ENCODE measurements at places on chromosomes 3 and 15. TPM values are rescaled to one million over a fixed set of nuclear protein-coding genes. Genes with fewer than 3 reads are reported as not detected.

TASOR gene
- 53.4 TPM for total RNA-seq

DNA sequence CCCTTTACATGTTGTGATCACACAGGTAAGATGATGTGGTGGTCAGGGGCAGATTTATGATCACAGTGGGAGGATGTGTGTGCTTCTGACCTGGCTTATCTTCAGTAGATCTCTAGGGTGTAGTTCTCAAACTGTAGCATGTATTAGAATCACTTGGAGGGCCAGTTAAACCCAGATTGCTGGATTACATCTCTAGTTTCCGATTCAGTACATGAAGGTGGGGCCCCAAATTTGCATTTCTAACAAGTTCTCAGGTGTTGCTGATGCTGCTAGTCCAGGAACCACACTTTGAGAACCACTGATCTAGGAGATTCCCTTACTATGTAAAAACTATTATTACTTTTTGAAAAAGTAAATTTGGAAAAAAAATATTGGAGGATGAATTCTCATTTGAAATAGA lies 199.3 kb upstream of the GOLIM4 start:
- no peak for DNase-seq
- no peak overlapping the region for H3K27ac ChIP-seq
- H3K36me3 ChIP-seq = no peaks in the 10 kb centered on the region
- H3K4me3 ChIP-seq = no peak overlapping the region
- no peaks in the 10 kb centered on the region for H3K4me1 ChIP-seq

CFAP92 gene
- total RNA-seq = not detected

RHCG gene
- total RNA-seq = 0.43 TPM

GRCh38 chr15:86540840-86541467 lies 461.3 kb downstream of the AGBL1 start:
- no peak for DNase-seq
- no peaks in the 10 kb centered on the region for H3K36me3 ChIP-seq
- H3K27me3 ChIP-seq = no peaks in the 10 kb centered on the region
- no peak overlapping the region for H3K27ac ChIP-seq

All from ascending aorta (tissue), 2 donors.